ENCODE measurements at places on chromosomes 6 and 20.

- no peak for DNase-seq
Observed at GRCh38 chr6:48186746-48187145, 75.7 kb upstream of the PTCHD4 start.

GRCh38 chr20:32249030-32249738 lies 28.3 kb upstream of the KIF3B start:
- DNase-seq, result no peak

- no peak for DNase-seq
Observed at GRCh38 chr6:3749067-3749841, 2.3 kb downstream of the PXDC1 start.

DNA sequence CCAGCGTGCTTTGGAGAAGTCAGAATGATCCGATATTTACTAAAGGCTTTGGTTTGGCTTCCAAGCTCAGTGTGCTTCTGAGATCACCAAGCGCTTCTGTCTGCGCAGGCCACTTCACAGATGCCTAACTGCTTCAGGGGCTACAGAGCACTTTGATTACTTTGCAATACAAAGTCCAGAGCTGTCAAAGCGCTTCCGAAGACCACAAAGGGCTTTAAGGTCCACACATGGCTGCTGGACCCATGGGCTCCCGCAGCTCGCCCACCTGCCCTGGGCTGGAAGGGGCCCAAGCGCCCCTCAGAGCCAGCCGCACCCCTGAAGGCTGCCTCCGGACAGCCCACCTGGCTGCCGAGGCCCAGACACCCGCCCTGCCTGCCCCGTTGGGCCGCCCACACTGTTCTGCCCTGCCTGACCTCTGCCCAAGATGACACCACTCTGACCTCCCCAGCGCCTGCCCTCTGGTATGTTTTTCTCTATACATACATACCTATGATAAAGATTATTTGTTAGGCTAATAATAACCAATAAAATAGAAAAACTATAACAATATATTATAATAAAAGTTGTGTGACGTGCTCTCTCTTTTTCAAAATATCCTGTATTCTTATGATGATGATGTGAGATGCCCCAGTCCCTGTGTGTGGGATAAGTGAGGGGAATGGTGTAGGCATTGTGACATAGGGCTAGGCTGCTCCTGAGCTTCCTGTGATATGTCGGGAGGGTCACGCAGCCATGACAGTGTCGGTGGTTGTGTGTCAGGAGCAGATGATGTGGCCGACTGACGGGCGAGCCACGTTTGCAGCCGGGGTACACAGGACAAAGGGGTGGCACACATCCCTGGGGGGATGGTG lies 22.6 kb downstream of the DYNLT1 start:
- DNase-seq, result no peak

- no peak for DNase-seq
Observed at GRCh38 chr6:100454551-100455229, 10.0 kb downstream of the SIM1 start.

DNA sequence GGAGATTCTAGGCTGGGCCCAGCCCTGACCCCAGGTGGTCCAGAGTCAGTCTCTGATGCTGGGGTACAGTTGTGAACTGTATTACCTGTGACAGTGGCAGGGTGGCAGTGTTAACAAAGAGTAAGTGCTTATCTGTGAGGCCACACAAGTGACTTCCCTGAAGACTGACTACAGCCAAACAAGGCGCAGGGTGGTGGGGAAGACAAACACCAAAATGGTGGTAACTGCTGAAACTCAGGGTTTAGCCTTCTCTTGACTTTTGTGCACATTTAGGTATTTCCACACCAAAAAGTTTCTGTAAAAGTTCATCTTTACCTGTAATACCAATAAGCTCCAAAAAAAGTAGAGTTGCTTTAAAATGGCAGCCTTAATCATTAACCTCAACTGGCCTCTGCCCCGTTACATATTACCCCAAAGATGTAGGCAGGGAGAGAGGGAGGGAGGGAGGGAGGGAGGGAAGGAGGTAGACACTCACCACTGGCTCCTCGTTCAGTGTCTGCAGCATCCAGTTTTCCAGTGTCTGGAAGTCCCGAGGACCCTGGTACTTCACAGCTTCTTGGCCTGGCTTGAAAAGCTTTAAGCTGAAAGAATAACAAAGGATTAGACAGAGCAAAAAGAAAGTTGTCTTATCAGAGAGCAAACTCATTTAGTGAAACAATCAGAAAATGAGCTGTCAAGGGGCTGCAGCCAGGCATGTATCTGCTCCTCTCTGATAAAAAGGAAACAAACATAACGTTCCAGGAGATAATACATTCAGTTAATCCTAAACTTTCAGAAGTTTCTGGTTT lies 11.3 kb downstream of the TXNDC5 start:
- no peak for DNase-seq

DNA sequence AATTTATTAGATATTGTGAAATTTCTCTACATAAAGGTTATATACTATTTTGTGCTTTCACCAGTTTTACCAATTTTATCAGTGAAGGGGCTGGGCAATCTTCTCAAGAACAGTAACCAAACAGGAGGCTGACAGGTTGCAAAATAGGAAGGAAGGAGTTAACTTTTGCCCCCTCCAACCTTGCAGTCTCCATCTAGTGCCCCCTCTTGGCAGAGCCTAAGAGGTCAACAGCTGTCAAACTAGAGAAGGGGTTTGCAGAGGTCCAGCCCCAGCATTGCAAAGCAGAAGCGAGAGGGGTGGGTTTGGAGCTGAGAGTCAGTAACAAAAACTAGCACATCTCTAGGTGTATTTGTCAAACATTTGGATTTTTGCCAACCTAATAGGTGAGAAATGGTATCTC lies 391.0 kb downstream of the CDC5L start:
- DNase-seq, result no peak

GRCh38 chr6:43733471-43734293 lies 36.3 kb upstream of the VEGFA start:
- DNase-seq, result peak; percentile 41

- no peak for DNase-seq
Observed at GRCh38 chr20:21465799-21466198, 48.1 kb downstream of the NKX2-2 start.

- no peak for DNase-seq
Observed at GRCh38 chr6:39344821-39345280, 22.3 kb upstream of the KCNK16 start.

GRCh38 chr6:113457198-113457597 lies 399.9 kb upstream of the MARCKS start:
- DNase-seq, result no peak

- no peak for DNase-seq
Observed at GRCh38 chr20:62595491-62595890, 46.8 kb upstream of the SLCO4A1 start.

GRCh38 chr6:110537208-110538123 lies 61.1 kb upstream of the SLC22A16 start:
- no peak for DNase-seq

DNA sequence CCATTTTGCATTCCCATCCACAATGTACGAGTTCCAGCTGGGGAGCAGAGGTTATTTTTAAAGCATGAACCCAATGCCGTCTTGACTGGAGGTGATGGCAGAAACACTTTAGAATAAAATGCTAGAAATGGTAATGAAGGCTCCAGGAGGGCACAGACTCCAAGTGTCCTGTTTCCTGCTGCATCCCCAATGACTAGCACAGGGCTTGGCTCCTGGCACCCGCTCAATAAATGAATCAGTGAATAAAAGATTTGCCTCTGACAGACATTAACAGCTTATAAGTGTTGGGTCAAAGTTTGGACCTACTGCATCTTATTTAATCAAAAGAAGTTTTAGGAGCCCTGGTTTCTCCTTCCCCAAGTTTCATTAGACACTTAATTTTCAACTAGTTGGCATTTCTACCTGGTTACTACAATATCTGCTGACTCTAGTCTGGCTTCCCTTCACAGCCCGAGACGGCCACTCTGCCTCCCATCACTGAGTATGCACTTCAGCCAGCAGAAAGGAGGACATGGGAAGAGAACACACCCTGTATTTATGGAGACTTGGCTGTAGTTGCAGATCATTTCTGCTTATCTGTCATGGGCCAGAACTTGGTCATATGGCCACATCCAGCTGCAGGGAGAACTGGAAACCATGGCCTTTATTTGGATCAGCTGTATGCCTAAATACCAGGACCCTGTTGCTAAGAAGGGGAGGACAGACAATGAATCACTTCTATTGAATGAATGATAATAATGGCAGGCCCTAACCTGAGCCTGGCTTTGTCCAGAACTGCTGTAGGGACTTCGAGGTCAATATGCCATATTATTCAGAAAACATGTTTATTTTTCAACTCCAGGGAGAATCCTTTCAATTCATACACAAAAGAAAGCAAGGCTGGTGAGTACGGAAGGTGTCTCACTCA lies 63.1 kb downstream of the TTI1 start:
- no peak for DNase-seq

GRCh38 chr6:38588631-38589366 lies 50.9 kb downstream of the BTBD9 start:
- DNase-seq, result no peak

- no peak for DNase-seq
Observed at GRCh38 chr6:125968493-125968892, 11.9 kb downstream of the HINT3 start.

DNA sequence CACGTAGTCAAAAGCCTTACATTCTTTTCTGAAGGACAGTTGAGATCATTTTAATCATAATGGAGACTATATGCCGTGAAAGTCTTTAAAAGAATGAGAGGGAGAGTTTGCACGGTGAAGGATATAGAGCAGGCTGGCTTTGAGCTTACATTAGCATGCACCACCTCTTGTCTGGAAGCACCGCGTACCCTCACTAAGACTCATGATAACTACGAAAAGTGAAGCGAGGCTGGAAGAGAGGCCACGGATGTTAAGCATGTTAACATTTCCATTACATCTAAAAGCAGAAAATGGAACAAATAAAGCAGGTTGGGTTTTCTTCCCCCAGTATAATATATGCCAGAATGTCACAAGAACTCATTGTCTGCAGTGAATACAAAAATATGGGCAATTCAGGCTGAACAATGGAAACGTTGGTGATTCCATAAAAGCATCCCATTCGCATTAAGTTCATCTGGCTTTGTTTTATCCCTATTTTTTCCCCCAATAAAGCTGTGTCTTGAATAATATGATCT lies 40.6 kb upstream of the NKX2-2 start:
- no peak for DNase-seq

DNA sequence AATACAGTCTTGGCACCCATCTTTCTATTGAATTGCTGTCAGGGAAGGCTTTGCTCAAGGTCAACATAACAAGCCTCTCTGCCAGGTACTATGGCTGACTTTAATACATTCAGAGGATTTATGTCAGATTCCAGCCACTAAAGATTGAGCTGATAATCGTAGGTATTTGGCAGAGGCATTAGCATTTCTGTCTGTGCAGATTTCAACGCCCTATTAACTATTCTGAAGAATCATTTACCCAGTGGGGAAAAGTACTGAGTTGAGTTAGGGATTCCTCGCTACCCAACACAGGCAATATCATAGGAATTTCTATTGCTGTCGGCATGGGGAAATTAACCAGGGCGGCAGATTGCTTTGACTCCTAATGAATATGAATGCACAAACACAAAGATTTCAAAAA lies 233.7 kb upstream of the SPTLC3 start:
- no peak for DNase-seq

- DNase-seq, result no peak
Observed at GRCh38 chr6:156809034-156809433, 31.9 kb downstream of the ARID1B start.

GRCh38 chr6:70860045-70860444 lies 96.8 kb downstream of the B3GAT2 start:
- no peak for DNase-seq

- no peak for DNase-seq
Observed at GRCh38 chr6:21836772-21837425, 243.3 kb downstream of the SOX4 start.

All from stimulated activated CD8-positive, alpha-beta memory T cell treated with anti-CD3 and anti-CD28 coated beads, Interleukin-4, amount 100 ng/mL, for 4 hours (primary cell).